SK-N-SH (cell line): ENCODE measurements at places on chromosomes 2 and 18. TPM values are rescaled to one million over a fixed set of nuclear protein-coding genes. Genes with fewer than 3 reads are reported as not detected.

Gene EMILIN2
- polyA plus RNA-seq, result 1.4 and 1.6 TPM in 2 replicates

Gene SIX3
- 0.58 and 0.67 TPM in 2 replicates for polyA plus RNA-seq

Gene TUBA3D
- polyA plus RNA-seq, result not detected in 2 replicates

Gene ICOS
- polyA plus RNA-seq, result not detected in 2 replicates

Gene VWC2L
- not detected in 2 replicates for polyA plus RNA-seq

Gene DCDC2C
- not detected in 2 replicates for polyA plus RNA-seq

Gene RAB12
- polyA plus RNA-seq, result 10.9 and 11.0 TPM in 2 replicates

Gene TLX2
- 24.5 and 25.6 TPM in 2 replicates for polyA plus RNA-seq

Gene NYAP2
- not detected in 2 replicates for polyA plus RNA-seq

Gene MARCO
- polyA plus RNA-seq, result not detected in 2 replicates

Gene C2orf49
- 7.6 and 8.5 TPM in 2 replicates for polyA plus RNA-seq

Gene BOD1L2
- polyA plus RNA-seq, result not detected in 2 replicates

Gene DDX18
- 24.1 and 40.6 TPM in 2 replicates for polyA plus RNA-seq

Gene CCDC150
- polyA plus RNA-seq, result 4.6 and 5.8 TPM in 2 replicates

Gene EVX2
- not detected in 2 replicates for polyA plus RNA-seq

Gene SFTPB
- not detected in 2 replicates for polyA plus RNA-seq

Gene IGFBP2
- polyA plus RNA-seq, result 668 and 695 TPM in 2 replicates

Gene SPATS2L
- 77.7 and 86.8 TPM in 2 replicates for polyA plus RNA-seq

Gene SERPINB3
- polyA plus RNA-seq, result 0.07 TPM in 1 of 2 replicates, not detected in the other

Gene PLB1
- 0.10 and 0.39 TPM in 2 replicates for polyA plus RNA-seq

Gene FOXD4L1
- 0.10 and 0.13 TPM in 2 replicates for polyA plus RNA-seq

Gene PRPF40A
- polyA plus RNA-seq, result 49.5 and 55.8 TPM in 2 replicates

Gene SLC66A2
- polyA plus RNA-seq, result 14.5 and 14.9 TPM in 2 replicates

Gene RGPD3
- polyA plus RNA-seq, result 0.05 and 0.06 TPM in 2 replicates

Gene ATF2
- polyA plus RNA-seq, result 19.0 and 25.7 TPM in 2 replicates

Gene ABCG5
- polyA plus RNA-seq, result not detected in 2 replicates

Gene HOXD10
- polyA plus RNA-seq, result 0.03 and 0.10 TPM in 2 replicates

Gene IL36B
- not detected in 2 replicates for polyA plus RNA-seq

Gene CHRND
- 0.12 TPM in 1 of 2 replicates, not detected in the other for polyA plus RNA-seq

Gene VIT
- not detected in 2 replicates for polyA plus RNA-seq

Gene PAX8
- polyA plus RNA-seq, result 0.08 and 0.23 TPM in 2 replicates

Gene YPEL5
- polyA plus RNA-seq, result 60.5 and 81.6 TPM in 2 replicates

Gene C1QL2
- polyA plus RNA-seq, result not detected in 2 replicates

Gene LRRTM4
- 0.10 and 0.39 TPM in 2 replicates for polyA plus RNA-seq

Gene BMP10
- not detected in 2 replicates for polyA plus RNA-seq
